ENCODE measurements at places on chromosomes 5 and 9. TPM values are rescaled to one million over a fixed set of nuclear protein-coding genes. Genes with fewer than 3 reads are reported as not detected.

Gene FBLL1
- 6.9 TPM for total RNA-seq

Gene PCDHB12
- 4.8 TPM for total RNA-seq

Gene PPP6C
- 23.3 TPM for total RNA-seq

Gene ARL14EPL
- not detected for total RNA-seq

Gene CAAP1
- 22.5 TPM for total RNA-seq

Gene SMIM33
- total RNA-seq = not detected

Gene NDUFS4
- 147 TPM for total RNA-seq

Gene TMEM215
- total RNA-seq = 2.1 TPM

Gene ST8SIA4
- total RNA-seq = 15.0 TPM

Gene SHROOM1
- 2.9 TPM for total RNA-seq

Gene MLANA
- total RNA-seq = not detected

Gene AHRR
- 8.2 TPM for total RNA-seq

Gene PGGT1B
- 21.4 TPM for total RNA-seq

Gene TTC39B
- 6.7 TPM for total RNA-seq

Gene IRX2
- 1.6 TPM for total RNA-seq

Data from tongue (tissue), 3 donors.